ENCODE measurements at places on chromosomes 4 and X. TPM values are rescaled to one million over a fixed set of nuclear protein-coding genes. Genes with fewer than 3 reads are reported as not detected.

Gene SHISA3
- 0.81 TPM for total RNA-seq

GRCh38 chrX:53048169-53049126, at the start of gene GPR173:
TSS of gene GPR173 (plus strand) at chrX:53048789. CDS start at chrX:53076622, 27,833 bp downstream.
- peak within 1 kb of the TSS; percentile 44 for H3K4me3 ChIP-seq
- H3K36me3 ChIP-seq, result no peaks in the 10 kb centered on the region
- H3K27me3 ChIP-seq, result no peaks in the 10 kb centered on the region
- no peak within 1 kb of the TSS for H3K27ac ChIP-seq
- peak; percentile 26 for DNase-seq

DNA sequence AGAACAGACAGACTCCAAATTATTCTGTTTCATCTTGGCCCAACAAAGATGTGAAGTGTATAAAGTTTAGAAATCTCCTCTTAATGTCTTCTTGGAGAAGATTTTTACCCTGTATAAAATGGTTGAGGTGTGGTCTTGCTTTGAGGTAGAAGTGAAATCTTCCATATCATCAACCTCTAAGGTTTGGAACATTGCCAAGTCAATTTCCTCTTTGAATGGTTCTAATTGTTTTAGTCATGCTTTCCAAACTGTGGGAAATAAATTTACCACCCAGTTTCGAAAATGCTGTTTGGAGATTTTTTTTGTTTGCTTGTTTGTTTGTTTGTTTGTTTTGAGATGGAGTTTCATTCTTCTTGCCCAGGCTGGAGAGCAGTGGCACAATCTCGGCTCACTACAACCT, 174.1 kb upstream of the ADAMTS3 start:
- no peak overlapping the region for H3K27ac ChIP-seq
- H3K27me3 ChIP-seq, result no peaks in the 10 kb centered on the region
- H3K4me3 ChIP-seq, result no peak overlapping the region
- no peak for DNase-seq

DNA sequence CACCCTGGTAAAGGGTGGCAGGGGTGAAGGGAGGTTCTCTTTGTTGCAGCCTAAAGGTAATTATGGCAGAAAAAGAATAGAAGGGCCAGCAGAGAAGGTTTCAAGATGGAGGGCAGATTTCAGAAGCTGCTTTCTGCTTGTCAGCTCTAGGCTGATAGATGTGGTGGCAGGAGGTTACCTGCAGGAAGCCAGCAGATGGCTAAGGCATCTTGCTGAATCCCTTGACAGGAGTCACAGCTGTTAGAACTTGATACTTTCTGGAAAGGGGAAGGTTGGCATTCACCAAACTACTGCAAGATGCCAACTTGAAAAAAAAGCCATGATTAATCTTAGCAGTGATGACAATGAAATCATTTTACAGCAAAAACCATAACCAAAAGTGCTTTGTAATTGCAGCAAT, 69.5 kb upstream of the CBLL2 start:
- H3K4me1 ChIP-seq, result no peaks in the 10 kb centered on the region
- no peak for DNase-seq
- H3K36me3 ChIP-seq, result no peaks in the 10 kb centered on the region
- H3K27ac ChIP-seq, result no peak overlapping the region

Gene NXF2
- total RNA-seq, result 19.1 TPM

Gene ZNF157
- 0.68 TPM for total RNA-seq

- no peak for DNase-seq
- H3K4me3 ChIP-seq, result no peak overlapping the region
- H3K36me3 ChIP-seq, result no peaks in the 10 kb centered on the region
- H3K27ac ChIP-seq, result no peak overlapping the region
- no peaks in the 10 kb centered on the region for H3K27me3 ChIP-seq
These were observed 307.7 kb upstream of the DDX53 start for GRCh38 chrX:22691966-22692565.

Gene BEX5
- total RNA-seq, result 20.7 TPM

GRCh38 chrX:9390693-9391368, 74.0 kb upstream of the TBL1X start:
- no peaks in the 10 kb centered on the region for H3K27me3 ChIP-seq
- no peaks in the 10 kb centered on the region for H3K4me1 ChIP-seq
- no peak overlapping the region for H3K27ac ChIP-seq
- no peak overlapping the region for H3K4me3 ChIP-seq

DNA sequence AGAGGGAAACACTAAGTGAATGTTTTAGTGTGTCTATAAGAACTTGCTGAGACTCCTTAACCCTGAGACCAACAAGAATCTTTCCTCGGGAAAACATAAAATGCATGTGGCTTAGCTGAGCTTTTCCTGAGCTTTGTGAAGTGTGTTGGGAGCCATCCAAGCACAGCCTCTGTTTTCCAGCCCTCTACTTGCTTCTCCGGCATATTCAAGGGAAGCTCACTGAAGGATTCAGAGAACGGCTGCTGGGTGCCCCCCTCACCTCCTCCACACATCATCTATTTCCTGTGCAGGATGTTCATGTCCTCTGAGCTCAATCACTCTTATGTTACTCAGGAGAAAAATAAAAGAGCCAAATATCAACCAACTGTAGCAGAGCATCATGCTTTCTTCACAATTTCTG, 492.1 kb downstream of the IL15 start:
- peak; percentile 33 for DNase-seq
- no peak overlapping the region for H3K4me3 ChIP-seq
- H3K27ac ChIP-seq, result no peak overlapping the region
- no peaks in the 10 kb centered on the region for H3K4me1 ChIP-seq
- H3K27me3 ChIP-seq, result no peaks in the 10 kb centered on the region

GRCh38 chr4:23368081-23368697, 521.7 kb downstream of the PPARGC1A start:
- no peaks in the 10 kb centered on the region for H3K36me3 ChIP-seq
- no peak overlapping the region for H3K4me3 ChIP-seq
- H3K27me3 ChIP-seq, result no peaks in the 10 kb centered on the region
- no peaks in the 10 kb centered on the region for H3K4me1 ChIP-seq

Measured in testis (tissue), 5 donors.